ENCODE measurements at places on chromosomes 1 and 21.

GRCh38 chr1:46317323-46317722 is 13.8 kb downstream of the UQCRH start:
- no peak for DNase-seq

DNA sequence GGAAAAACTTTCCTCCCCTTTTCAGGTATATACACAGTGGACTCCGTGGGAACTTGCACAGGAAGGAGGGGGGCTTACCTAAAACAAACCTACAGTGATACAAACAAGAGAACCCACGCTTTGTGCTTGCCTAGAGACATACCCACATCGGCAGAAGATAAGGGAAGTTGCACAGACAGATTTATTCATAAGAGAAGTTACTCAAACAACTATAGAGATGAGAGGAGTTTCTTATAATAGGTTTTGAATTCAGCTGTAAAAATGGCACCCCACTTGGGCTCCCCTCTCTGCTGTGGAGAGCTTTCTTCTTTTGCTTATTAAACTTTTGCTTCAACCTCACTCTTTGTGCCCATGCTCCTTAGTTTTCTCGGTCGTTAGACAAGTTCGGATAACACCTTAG is 1.8 kb upstream of the DUSP12 start:
- no peak for DNase-seq

DNA sequence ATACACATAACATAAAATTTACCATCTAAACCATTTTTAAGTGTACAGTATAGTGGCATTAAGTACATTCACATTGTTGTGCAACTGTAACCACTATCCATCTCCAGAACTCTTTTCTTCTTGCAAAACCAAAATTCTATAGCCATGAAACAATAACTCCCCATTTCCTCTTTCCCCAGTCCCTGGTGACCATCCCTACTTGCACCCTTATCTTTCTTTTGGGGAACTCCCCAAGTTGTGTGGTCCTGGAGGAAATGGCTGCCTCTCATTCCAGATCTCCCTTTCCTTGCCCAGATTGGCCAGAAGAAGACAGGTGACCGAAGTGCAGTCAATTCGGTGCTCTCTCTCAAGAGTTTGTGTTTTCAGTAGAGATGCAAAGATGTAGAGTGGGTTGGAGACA is 389.6 kb upstream of the C1orf87 start:
- DNase-seq: no peak

- peak; percentile 55 for DNase-seq
Observed at GRCh38 chr1:97791251-97791650, 129.6 kb downstream of the DPYD start.

- DNase-seq: no peak
Observed at GRCh38 chr1:33004613-33005012, 32.1 kb downstream of the AK2 start.

DNA sequence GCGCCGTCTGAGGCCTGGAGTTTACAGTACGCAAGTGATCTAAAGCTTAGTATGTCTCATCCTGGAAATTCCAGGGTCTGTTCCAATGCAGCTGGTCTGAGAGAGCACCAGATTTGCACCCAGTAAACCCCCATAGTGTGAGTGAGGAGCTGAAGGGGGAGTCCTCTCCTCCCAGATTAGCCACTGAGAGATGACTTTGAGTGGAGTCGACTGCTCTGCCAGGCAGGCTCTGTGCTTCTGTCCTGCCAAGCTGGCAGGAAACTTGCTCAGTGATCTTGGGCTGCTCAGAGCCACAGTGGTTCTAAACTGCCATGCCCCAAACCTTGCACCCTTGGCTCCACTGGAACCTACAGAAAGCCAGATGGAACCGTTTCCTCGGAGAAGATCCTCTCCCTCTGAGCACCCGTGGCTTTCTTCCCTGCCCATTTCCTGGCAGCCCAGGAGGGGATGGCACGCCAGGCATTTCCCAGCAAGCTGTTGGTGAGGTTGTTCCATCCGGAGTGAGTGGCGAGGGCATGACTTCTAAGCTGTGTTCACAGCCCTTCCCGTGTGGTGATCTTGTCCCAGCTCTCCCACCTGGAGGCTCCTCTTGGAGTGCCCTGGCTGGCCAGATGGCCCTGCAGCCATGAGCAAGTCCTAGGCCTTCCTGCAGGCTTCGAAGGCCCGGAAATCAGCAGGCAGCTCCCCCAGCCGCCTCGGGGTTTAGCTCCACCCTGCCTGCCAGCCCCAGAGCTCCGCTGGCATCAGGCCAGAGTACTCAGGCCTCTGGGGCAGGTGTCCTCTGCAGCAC is 125.9 kb upstream of the VAMP3 start:
- no peak for DNase-seq

DNA sequence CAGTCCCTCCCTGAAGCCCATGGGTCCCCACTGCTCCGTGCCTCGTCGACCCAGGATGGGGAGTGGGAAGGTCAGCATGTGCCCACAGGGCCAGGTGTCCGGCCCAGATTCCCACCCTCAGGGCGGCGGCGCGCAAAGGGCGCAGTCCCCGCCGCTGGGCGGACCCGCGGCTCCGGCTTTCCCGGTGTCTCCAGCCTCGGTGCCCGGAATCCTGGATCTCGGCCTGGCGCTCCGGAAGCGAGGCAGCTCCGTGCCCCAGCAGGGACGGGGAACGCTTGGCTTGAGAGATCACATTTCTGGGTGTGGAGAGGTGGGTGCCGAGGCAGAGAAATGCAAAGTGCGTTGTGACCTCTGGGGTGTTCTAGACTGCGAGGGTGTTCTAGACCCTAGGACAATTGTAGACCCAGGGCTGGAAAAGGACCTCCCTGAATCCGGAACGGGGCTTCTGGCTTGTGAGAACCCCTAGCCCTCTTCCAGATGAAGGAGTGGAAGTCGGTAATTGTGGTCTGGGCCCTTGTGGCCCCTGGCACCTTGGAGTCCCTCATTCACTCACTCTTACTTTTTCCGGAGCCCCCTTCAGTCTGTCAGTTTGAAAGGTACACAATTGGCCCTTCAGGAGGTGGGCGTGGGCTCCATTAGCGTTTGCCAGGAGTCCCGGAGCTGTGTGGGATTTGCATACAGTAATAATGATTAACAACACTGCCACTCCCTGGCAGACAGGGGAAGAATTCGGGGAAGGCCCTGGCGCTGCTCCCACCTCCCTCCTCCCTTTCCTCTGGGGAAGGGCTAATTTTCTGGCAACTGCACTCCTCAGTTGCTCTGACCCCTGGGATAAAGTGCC is 1.6 kb upstream of the KCND3 start:
- no peak for DNase-seq

Data from activated CD4-positive, alpha-beta T cell treated with anti-CD3 and anti-CD28 coated beads, Interleukin-10, Interleukin-2, amounts not matched to agents 100 ng/mL and 50 ng/mL, durations not matched to agents 16 hours and 8 hours (primary cell).